ENCODE measurements at places on chromosomes 3 and 15.

- DNase-seq = no peak
Observed at GRCh38 chr3:32593903-32594525, 23.4 kb upstream of the DYNC1LI1 start.

GRCh38 chr3:70856414-70857162, 544.1 kb upstream of the MDFIC2 start:
- no peak for DNase-seq

DNA sequence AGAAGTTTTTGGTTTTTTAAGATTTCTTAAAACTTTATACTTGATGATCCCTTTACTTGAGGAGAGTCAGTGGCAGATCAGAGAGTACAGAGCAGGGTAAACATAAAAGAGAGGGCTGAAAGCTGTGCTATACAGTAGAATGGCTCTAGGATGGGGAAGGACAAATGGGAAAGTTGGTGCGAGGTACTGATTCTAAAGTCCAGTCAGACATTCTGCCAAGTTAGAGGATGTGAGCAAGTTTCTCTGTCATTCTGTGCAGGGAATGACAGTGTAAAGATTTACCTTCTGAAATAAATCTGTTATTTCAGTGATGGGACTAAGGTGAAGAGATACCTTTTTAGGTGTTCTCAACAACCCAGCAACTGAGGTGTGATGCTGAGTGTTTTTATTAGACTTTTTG, 100.1 kb upstream of the GBE1 start:
- no peak for DNase-seq

DNA sequence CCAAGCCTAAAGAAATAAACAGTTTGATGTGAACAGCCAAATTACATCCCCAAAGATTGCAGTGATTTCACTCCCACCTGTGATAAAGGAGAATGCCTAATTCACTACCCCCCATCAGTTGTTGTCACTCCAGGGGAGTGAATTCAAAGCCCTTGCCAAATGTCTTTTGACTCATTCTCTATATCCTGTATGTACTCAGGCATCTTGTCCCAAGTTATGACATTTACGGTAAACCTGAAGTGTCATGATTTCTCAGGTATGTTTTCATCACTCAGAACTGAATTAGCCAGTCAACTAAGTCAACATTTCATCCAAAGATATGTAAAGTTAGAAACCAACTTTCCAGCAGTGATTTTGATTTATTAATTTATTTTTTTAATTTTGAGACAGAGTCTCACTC, 22.0 kb upstream of the HERC1 start:
- no peak for DNase-seq

GRCh38 chr15:40471808-40472150, 995 bp downstream of the CHST14 start:
- peak; percentile 39 for DNase-seq

All from CD14-positive monocyte (primary cell).